ENCODE measurements at places on chromosomes 12 and 14.

DNA sequence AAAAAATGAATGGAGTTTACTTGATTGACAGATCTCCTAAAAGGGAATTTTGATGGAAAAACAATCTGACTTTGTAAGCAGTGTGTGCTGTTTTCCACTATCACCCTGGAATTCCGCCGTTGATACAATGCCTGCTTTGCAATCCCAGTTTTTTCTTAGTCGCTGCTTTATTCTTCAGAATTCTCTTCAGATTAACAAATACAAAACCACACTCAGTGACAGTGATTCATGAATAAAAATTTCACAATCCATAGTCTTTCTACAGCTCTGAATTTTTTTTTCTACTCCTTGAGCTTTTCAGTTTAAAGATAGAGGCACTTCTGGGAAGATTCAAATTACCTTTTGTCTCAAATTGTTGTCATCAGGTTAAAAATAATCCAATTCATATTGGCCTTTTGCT, 44.6 kb upstream of the KITLG start:
- no peak for DNase-seq

- no peak for DNase-seq
These were observed 39.9 kb downstream of the DNAI7 start for GRCh38 chr12:25155022-25155576.

GRCh38 chr12:81375969-81376368, 298.1 kb downstream of the ACSS3 start:
- DNase-seq: no peak

- DNase-seq: no peak
These were observed 45.2 kb downstream of the DEGS2 start for GRCh38 chr14:100114109-100114765.

DNA sequence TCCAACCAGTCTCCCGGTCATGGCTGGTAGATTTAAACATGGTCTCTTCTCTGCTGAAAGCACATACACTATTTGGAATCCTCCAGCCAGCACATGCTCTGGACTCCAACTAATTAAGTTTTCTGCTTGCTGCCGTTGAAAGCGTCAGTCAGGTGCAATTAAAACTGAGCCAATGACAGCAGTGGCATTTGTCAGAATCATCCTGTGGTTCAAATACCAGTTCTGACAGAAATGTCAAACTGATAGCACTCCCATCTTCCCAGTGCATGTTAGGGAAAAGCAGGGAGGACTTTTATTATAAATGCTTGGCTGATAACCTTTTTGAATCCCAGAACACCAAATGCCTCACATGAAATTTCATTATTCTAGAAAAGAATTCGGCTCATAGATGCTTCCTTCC, 401.8 kb downstream of the PDZRN4 start:
- DNase-seq: no peak

- DNase-seq: no peak
These were observed 27.0 kb downstream of the IL26 start for GRCh38 chr12:68198507-68199086.

GRCh38 chr14:35938770-35939169, 112.6 kb downstream of the BRMS1L start:
- DNase-seq: no peak

DNA sequence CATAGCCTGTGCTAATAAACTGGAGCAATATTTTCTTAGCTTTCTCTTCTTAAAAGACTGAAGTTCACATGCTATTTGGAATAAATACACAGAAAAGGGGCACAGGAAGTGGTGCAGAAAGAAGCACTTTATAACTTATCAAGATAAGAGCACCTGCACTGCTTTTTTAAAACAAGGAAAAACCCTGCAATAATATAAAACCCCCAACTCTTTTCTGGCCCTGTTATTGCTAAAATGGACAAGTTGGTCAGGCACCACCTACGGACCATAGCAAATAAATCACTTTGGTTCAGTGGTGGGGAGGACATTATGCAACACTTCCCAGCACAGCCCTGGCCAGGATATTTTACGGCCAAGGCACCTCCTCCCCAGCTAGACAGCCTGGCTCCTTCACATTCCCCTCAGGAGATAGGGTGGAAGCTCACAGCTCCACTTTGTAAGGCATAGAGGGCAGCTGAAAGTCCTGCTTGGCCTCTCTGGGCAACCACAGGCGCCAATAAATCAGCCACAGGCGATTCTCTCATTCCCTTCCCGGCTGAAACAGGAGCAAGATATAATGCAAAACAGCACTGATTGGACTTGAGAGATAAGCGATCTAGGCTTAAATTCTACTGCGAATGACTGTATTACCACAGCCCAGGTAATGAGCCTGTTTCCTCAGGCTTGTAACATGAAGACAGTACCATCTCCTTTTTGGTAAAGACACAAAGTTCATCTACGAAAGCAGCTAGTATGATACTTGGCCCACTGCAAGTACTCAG, 2.0 kb downstream of the ZBTB25 start:
- peak; percentile 16 for DNase-seq

GRCh38 chr12:51386351-51386750, 4.9 kb downstream of the GALNT6 start:
- no peak for DNase-seq

DNA sequence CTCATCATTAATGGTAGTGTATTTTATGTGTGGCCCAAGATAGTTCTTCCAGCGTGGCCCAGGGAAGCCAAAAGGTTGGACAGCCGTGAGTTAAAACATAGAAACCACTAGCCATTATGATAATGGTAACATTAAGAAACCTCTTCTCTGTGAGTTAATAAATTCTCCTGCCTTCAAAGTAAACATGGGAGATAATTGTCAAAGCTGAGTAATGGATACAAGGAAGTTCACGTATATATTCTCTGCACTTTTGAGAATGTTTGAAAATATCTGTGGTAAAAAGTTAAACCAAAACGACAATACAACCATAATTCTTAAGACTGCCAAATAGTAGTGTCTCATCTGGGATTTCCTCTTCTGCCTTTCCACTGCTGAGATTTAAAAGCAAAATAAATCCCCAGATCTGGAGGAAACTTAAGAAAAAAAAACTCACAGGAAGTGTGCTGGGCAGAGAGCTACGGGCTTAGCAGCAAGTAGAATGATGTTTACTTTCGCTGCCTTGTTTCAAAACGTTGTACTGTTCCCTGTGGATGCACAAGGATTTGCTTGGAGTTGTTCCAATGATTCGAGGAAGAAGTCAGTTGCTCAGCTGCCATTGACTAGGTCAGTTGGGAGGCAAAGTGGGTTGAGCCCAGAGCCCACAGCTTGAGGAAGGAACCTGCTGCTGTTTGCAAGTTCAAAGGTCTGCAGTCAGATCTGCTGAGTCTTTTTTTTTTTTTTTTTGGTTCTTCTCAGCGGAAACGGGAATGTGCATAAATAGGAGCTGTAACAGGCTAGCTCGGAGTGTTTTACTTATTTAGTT, 1.7 kb downstream of the TPCN1 start:
- no peak for DNase-seq

GRCh38 chr12:46218322-46219095, 50.3 kb downstream of the SLC38A1 start:
- no peak for DNase-seq

DNA sequence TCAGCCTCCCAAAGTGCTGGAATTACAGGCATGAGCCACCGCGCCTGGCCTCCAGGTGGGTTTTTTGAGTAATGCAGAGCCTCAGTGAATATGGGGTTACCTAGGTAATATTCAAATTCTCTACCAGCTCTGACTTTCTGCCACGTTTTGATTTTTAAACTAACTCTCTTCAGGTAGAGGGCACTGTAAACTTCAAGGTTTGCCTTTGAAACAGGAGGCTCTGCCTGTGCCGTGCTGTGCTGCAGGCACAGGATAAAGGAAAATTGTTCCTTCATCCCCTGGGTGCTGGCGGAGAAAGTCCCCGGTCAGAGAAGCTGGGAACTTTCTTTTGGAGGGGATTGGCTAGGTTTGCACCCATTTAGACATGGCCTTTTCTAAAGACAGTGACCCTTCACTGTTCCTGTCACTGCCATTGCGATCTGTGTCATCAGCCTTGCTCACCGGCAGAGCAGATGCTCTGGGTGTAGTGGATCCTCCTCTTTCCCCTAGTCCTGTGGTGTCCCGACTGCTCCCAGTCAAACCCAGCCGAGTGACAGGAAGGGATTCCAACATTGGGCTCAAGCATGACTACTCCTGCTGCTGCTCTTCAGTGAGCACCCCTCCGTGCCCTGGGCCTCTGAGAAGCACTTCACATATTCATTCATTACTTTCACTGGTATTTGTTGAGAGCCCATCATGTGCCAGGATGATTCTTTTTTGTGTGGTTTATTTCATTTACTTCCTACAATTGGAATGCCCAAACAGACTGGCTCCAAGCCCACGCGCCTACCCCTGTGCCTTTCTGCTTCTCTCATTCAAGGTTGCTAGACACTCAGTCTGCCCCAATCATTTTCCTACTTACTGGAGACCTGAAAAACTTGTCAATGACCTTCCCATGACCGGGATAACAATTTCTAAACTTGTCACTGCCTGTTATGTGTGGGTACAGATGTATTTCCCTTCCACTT, 103.6 kb downstream of the TMEM30B start:
- no peak for DNase-seq

DNA sequence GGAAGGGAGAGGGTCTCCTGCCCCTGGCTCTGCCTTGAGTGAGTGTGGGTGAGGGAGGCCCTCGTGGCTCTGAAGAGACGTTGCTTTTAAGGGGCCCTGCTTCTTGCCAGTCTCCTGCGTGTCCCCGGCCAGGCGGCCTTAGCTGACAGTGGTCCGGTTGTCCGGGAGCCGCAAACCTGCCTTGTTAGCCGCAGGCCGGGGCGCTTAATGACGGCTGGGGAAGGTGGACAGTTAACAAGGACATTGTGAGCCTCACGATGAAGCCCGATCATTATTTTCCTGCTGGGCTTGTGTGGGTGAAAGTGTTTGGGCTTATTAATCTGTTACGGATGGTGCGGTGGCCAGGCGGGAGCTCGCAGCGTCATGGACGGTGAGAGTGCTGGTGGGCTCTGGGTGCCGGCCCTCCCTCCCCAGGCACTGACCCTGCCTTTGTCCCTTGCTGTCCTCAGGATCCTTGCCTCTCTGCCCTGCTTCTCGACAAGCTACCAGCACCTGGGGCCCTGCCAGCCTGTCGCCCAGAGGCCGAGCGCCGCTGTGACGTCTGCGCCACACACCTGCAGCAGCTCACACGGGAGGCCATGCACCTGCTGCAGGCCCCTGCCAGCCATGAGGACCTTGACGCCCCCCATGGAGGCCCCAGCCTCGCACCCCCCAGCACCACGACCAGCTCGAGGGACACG, 13.3 kb downstream of the KIF26A start:
- DNase-seq: no peak

DNA sequence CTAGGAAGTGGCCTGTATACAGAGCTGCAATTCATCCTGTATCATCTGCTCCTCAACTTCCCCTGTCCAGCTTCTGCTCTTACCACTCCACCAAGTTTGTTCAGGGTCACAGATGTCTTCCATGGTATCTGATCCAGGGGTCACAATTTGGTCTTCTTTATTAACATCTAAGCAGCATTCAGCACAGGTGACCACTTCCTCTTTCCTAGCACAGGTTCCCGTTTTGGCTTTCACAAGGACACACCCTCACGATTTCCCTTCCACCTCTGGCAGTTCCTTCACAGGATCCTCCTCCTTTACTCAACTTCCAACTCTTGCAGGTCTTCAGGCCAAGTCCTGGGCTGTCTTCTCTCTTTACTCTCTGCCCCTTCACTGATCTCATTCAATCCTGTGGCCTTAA, 93.6 kb downstream of the TTC7B start:
- no peak for DNase-seq

- DNase-seq: no peak
These were observed 1.4 kb downstream of the LIN7A start for GRCh38 chr12:80936353-80936641.
